ENCODE measurements at places on chromosomes 2 and 18. TPM values are rescaled to one million over a fixed set of nuclear protein-coding genes. Genes with fewer than 3 reads are reported as not detected.

Gene CYRIA
- 2.9 TPM for total RNA-seq

Gene SLC5A7
- total RNA-seq: not detected

Gene MFSD6
- 4.7 TPM for total RNA-seq

Gene GKN2
- not detected for total RNA-seq

Gene GREB1L
- 0.12 TPM for total RNA-seq

Gene ANTXR1
- 65.2 TPM for total RNA-seq

Gene ANKRD30BL
- not detected for total RNA-seq

Gene ZC3H6
- 4.7 TPM for total RNA-seq

Gene GPR45
- not detected for total RNA-seq

Gene DIPK1C
- not detected for total RNA-seq

Data from cardiac ventricle fibroblast (primary cell).